ENCODE measurements at places on chromosomes 11 and 22.

- DNase-seq: no peak
These were observed 17.5 kb downstream of the CTTN start for GRCh38 chr11:70415642-70416395.

DNA sequence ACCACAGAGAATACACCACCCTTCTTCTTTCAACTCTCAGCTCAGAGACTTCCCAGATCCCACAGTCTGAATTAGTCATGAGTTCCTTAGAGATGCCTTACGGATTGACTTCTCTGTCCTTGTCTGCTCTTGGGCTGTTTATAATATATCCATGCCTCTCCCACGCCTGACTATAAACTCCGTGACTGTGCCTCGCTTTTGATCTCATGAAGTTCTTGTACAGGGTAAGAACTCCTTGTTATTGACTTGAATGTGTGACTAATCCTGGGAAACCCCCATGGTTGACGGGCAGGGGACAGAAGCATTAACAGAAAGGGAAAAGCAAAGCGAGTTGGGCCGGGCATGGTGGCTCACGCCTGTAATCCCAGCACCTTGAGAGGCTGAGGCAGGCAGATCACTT lies 62.4 kb upstream of the POU2AF1 start:
- no peak for DNase-seq

DNA sequence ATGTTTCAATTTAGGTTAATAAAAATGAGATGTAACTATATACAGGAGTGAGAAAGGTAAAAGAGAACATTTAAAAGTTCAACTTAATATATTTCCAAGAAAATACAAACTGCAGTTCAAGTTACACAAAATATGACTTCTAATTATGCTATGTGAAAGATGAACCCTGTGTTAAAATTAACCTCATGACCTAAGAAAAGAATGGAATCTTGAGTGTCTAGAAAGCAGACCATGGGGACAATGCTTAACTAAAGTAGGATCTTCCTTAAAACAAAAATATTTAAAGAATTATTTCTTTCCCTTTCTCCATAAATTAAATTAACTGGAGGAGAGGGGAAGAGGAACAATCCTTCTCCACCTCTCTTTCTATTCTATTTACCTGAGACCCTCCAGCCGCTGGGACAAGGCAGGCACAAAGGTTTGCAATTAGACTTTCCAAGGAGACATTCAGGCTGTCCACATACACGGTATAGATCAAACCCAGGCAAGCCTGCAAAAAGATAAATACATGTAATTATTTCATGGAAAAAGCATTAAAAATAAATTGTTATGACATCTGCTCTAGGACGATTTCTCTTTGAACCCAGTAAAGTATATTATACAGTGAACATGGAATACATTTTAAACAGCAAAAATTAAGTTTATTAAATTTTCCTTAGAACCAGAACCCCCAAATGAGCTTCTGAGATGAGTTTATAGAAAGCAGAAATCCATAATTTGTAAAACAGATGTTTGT lies 264.5 kb downstream of the SBF2 start:
- no peak for DNase-seq

DNA sequence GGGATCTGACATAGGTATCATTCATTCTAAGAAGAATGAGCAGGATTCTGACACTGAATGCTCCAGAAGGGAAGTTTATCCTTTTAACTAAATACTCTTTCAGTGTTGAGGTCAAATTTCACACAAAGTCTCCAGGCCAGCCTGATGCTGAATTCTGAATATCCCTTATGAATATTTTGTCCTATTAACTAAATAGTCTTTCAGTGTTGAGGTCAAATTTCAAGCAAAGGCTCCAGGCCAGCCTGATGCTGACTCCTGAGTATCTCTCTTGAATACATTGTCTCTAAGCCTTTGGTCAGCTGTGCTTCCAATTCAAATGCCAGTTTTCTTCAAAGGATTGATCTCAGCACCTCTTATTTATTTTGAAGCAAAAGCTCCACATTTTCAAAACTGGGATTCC lies 676.8 kb downstream of the NTM start:
- DNase-seq: no peak

Data from activated CD4-positive, alpha-beta T cell treated with anti-CD3 and anti-CD28 coated beads, Interleukin-2, amount 50 U/mL, for 4 hours (primary cell).